ENCODE measurements at places on chromosomes 1 and 21.
A peak's percentile ranks its signal among the peaks of the same experiment; 100 is the strongest.

DNA sequence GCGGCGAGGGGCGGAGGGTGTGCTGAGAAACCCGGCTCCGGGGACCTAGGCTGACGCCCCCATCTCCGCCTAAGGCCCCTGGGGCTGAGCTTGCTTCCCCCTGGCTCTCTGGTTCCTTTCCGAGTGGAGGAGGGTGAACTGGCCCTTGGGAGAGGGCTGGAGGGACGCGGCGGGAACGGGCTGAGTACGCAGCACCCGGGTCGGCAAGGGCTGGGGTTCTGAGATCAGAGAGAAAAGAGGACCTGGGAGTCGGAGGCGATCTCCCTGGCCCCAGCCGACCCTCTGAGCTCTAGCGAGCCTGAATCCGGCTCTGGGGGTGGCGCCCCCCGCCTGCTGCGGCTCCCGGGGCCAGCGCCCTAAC, 270.8 kb downstream of the FOXD2 start:
- DNase-seq, result no peak

DNA sequence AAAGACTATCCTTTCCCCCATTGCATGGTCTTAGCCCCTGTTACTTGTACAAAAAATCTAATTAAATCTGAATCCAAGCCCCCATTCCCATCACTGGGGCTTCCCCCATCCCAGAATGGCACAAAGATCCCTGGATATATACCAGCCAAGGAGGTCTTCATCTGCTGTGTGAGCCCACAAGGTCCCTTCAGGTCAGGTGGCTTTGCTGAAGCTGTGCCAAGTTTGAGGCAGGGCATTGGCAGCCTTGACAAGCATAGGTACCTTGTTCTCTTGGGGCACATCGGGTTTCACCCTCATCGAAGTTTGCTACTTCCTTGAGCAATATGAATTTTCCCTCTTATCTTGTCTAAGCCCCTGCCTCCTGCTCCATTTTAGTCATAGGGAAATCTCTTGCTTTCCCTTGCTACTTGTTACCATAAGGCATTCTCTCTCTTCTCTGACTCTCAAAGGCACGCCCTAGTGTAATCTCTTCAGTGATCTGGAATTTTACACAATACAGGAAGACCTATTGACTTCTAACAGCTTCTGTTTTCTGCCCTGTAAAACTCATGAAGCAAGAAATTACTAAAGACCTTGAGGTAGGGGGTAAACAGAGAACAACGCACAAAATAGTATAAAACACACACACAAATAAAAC, 71.4 kb upstream of the COG2 start:
- no peak for DNase-seq

GRCh38 chr1:245380790-245381535, 226.2 kb downstream of the KIF26B start:
- DNase-seq, result peak; percentile 4

DNA sequence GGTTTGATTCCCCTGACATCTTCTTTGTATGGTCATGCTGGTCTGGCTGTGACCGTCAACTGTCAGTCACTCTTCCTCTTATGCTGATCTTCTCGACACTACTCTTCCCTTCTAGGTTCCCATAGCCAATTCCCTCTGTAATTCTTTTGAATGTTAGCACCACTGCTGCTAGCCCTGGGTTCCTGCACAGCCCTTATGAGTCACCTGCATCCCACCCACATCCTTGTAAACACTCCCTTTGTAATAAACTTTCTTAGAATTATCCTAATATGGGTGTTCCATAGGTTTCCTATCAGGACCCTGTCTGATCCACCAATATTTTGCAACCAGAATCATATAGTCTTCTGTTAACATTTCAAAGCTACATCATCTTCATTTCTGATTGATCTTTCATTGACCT, 37.1 kb downstream of the JUN start:
- no peak for DNase-seq

GRCh38 chr1:153361480-153362109, 3.9 kb downstream of the S100A9 start:
- no peak for DNase-seq

GRCh38 chr1:112040891-112041740, 51.6 kb upstream of the KCND3 start:
- DNase-seq, result no peak

DNA sequence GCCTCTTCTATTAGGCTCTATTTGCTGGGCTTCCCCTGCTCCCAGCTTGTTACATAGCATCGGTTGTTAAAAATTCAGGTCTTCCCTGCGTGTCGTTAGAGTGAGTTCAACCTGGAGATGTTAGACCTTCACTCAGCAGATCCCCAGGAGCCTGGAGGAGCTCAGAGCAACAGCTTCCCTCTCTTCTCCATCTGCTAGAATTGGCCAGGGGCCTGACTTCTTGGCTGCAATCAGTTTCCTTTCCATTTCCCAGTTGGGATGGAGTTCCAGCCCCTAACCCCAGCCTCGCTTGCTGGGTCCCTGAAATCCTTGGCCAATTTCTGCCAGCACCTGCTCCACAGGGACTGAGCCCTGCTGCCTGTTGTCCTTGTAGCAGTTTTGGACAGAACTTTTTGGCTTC, 55.9 kb downstream of the MT1HL1 start:
- DNase-seq, result no peak

- DNase-seq, result no peak
These were observed 46.4 kb upstream of the PM20D1 start for GRCh38 chr1:205896351-205896750.

DNA sequence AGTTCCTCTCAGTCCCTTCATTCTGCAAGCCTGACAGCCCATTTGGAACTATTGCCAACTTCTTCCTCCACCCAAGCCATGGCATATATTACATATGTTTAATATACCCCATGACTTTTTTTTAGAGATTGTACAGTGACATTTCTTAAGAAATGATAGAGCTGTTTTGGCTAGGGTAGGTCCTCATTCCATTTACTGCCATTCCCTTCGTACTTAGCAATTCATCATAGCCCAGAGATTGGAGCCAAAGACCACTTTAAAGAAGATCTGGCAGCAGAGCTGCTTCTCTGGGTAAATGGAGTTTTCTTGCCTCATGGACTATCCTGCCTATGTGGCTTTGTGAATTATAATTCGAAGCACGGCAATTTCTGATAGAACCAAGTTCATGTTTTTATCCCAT, 93.4 kb downstream of the ST3GAL3 start:
- no peak for DNase-seq

GRCh38 chr1:115640384-115640783, 1.4 kb upstream of the VANGL1 start:
- no peak for DNase-seq

DNA sequence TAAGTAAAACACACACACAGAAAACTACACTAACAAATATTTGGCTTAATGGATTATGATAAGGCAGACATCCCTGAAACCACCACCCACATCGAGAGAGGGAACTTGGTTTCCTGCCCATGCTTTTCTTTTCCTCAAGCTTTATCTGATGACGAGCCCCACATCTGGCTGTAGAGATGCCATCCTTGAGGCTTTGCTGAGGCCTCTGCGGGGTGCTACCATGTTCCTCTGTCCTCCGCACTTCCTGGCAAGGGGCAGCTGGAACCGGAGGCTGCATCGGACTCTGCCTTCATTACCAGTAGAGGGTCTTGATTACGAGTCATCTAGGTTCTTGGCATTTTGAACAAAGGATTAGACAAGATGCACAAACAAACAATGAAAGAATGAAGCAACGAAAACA, 21.7 kb upstream of the C1orf174 start:
- DNase-seq, result no peak

DNA sequence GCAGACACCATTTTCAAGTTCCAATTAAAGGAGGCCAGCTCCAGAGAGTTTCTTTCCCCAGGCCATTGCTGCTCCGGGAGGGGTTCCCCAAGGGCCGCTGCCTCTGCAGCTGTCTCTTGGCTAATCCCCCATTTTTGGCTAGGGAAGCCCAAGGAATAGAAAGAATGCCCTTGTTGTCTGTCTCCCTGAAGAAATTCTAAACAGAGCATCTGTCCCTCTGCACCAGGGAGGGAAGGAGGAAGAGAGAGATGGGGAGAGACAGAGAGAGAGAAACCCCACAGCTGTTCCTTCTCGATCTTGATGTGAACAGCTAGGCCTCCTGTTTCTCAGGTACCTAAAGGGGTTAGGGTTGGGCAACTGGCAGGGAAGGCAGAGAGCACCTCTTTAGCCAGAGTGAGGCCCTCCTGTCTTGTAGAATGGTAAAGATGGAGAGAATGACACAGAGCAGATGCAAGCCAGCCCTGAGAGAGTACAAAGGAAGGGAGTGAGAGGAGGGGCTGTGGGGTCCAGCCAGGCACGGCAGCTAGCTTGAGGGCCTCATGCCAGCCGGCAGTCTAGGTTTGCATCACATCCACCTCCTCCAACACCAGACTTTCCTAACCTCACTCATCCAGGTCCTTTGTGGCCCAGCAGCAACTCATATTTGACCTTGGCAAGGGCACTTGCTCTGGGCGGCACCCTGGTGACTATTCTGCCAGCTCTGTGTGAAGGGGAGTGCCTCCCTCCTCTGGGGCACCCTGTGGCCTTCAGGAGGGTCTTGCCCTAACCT, 13.1 kb downstream of the OPTC start:
- DNase-seq, result no peak

DNA sequence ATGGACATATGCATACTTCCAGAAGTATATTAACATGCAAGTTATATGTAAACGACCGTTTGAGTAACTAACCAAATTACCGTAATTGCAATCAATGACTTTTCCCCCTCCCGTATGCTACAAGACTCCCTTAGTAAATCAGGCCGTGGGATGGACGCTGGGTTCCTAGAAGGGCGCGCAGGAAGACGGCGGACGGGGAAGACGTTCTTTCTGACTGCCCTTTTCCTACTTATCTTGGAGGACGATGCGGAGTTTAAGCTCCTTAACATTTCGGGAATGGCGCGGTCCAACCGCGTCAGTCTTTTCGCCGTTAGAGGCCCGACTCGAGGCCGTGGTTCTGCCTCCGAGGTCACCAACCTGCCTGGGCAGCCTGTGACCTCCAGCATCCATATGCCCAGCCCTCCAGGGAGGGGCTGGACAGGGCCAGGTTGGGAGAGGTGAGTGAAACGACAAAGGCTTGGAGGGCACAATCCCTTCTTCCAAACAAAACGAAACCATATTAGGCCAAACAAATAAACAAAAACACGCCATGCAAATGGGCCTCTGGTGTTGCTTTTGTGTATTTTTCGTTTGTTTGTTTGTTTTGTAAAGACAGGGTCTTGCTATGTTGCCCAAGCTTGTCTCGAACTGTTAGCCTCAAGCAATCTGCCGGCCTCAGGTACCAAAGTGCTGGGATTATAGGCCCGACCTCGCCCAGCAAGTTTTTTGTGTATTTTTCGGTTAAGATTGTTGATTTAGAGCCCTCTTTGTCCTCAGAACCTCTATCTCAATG, 873 bp upstream of the PI4KB start:
- no peak for DNase-seq

- no peak for DNase-seq
These were observed 53.8 kb downstream of the PRDM2 start for GRCh38 chr1:13753636-13754402.

- no peak for DNase-seq
These were observed 17.4 kb upstream of the GPR137B start for GRCh38 chr1:236124965-236125364.

Measured in erythroblast (primary cell).